ENCODE measurements at places on chromosomes 1 and 21.

- no peak for DNase-seq
Observed at GRCh38 chr21:33684923-33685560, 42.7 kb downstream of the ITSN1 start.

- no peak for DNase-seq
Observed at GRCh38 chr1:226268421-226269124, 40.4 kb downstream of the LIN9 start.

DNA sequence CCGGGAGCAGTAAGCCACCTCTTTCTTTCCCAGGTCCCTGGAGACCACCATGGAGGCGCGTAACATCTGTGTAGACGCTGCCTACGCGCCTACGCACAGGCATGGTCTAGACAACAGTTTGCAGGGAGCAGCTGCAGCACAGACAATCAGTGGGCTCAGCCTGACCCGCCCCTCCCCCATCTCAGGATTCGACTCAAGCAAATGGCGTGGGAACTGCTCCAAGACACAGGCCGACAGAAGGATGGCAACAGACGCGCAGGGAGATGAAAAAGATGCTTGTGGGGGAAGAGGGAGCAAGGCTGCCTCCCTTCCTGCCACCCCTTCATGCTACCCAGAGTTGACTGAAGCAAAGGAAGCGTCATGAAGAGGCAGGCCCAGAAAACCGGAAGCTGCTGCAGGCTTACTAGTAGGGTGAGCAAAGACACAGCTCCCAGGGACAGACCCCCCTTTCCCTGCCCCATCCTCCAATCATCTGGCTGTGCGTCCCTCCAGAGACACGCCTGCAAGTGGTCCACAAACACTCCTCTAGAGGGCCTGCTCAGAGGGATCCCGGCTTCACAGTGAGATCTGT lies 19.5 kb downstream of the STK40 start:
- no peak for DNase-seq

GRCh38 chr1:244246334-244246733 lies 195.3 kb downstream of the ZBTB18 start:
- no peak for DNase-seq

- DNase-seq, result no peak
Observed at GRCh38 chr1:240008298-240008697, 83.4 kb upstream of the FMN2 start.

DNA sequence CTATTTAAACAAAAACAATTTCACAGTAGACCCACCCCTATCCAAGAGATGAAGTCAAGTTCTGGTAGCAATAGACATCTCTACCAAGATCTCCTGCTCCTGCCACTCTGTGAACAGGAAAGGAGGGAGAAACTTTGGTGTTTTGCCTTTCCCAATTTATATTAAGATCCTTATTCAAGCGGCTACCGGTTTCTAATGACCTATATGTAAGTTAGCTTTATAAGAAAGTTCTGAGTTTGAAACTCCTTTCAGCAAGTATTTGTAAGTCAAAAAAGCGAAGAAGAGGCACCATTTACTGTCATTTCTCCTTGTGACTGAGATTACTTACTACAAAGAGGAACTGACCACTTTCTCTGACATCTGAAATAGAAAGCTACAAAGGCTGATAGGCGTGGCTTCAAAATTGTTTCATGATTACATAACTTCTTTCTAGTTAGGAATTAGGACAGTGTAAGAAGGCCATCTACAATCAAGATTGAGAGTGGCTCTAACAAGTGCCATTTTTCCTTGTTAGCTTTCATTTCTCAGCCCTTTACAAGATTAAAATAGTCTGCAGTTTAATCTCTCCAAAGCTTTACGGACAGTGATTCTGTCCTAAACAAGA lies at the start of gene MNDA:
Gene MNDA (plus strand): TSS at position 448 of the 604 bp plus-strand sequence. CDS start 10,803 bp downstream, outside the sequence.
- no peak for DNase-seq

GRCh38 chr1:181086926-181087325 lies 1.6 kb upstream of the IER5 start:
- no peak for DNase-seq

DNA sequence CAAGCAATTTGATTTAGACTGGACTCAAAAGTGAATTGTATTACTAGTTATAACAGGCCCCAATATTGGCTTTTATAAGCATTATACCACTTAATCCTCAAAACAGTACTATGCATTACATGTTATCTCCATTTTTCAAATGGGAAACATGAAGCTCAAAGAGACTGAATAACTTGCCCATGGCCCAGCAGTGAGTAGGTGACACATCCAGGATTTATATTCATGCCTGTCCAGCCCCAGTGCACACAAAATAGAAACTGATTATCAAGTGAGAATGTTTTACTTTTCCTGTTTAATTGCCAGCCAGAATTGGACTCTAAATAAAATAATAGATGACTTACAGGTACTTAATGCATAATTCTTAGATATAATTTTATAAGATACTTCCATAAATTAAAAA lies 82.9 kb downstream of the NIBAN1 start:
- DNase-seq, result no peak

DNA sequence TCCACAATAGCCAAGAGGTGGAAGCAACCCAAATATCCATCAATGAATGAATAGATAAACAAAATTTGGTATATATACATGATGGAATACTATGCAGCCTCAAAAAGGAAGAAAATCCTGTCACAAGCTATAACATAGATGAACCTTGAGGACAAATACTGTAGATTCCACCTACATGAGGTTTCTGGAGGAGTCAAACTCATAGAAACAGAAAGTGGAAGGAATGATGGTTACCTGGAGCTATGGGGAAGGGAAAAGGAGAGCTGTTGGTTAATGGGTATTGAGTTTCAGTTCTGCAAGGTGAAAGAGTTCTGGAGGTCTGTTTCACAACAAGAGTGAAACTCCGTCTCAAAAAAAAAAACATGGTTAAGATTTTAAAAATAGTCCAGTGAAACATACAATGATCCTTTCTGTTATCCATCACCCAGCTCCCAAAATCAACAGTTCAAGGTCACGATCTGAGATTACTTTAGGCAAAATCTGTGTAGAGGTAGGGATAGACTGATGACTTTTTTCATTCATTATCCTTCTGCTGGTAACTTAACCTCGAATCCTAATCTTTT lies 80.8 kb upstream of the HNRNPU start:
- no peak for DNase-seq

GRCh38 chr1:69185378-69185777 lies 382.3 kb upstream of the LRRC7 start:
- no peak for DNase-seq

- DNase-seq, result no peak
Observed at GRCh38 chr1:30613188-30613587, 110.2 kb downstream of the MATN1 start.

DNA sequence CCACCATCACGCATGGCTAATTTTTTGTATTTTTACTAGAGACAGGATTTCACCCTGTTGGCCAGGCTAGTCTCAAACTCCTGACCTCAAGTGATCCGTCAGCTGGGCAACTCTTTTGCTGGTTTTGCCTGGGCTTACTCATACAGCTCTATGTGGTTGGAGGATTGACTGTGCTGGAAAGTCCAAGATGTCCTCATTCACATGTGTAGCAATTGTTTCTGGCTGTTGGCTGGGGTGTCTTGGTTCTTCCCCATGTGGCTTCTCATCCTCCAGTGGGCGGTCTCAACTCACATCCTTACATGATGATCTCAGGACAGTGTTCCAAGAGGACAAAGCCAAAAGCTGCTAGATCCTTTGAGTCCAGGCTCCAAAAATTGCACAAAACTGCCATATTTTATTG lies 53.3 kb downstream of the TEX35 start:
- DNase-seq, result peak; percentile 63

- peak; percentile 8 for DNase-seq
Observed at GRCh38 chr1:59692591-59692990, 122.2 kb upstream of the HOOK1 start.

- DNase-seq, result no peak
Observed at GRCh38 chr1:173330149-173330951, 123.2 kb upstream of the TNFSF4 start.

GRCh38 chr1:53048960-53049573 lies 12.9 kb upstream of the PODN start:
- no peak for DNase-seq

DNA sequence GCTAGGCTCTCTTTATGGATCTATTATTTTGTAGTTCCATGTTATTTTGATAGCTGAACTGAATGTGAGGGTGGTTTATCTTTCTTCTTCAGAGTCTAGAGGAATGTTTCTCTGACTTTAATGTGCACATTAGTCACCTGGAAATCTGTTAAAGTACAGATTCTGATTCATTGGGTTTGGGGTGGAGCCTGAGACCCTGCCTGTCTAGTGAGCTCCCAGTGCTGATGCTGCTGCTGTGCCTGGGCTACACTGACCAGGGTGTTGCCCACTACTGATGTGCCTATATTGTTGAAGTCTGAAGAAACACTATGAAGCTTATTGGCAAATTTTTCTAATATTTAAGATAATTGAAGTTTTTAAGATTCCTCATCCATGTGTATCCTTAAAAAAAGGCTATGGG lies 35.9 kb downstream of the CD46 start:
- DNase-seq, result no peak

DNA sequence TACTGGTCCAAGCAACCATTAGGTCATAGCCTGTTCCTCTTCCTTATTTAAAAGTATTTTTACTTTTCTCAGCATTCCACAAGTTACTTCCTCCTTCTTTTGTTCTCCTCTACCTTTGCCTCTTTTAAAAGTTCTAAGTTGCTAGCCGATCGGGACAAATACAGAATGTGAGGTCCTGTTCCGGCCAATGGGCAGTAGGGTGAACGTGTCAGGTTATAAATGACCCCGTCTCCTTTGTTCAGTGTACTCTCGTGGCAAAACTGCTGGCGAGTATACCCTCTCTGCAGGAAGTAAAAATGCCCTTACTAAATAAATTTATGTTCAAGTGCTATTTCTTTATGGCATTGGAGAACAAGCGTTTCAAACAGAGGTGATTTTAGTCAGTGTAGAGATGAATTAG lies 2.5 kb downstream of the ADCY10 start:
- no peak for DNase-seq

DNA sequence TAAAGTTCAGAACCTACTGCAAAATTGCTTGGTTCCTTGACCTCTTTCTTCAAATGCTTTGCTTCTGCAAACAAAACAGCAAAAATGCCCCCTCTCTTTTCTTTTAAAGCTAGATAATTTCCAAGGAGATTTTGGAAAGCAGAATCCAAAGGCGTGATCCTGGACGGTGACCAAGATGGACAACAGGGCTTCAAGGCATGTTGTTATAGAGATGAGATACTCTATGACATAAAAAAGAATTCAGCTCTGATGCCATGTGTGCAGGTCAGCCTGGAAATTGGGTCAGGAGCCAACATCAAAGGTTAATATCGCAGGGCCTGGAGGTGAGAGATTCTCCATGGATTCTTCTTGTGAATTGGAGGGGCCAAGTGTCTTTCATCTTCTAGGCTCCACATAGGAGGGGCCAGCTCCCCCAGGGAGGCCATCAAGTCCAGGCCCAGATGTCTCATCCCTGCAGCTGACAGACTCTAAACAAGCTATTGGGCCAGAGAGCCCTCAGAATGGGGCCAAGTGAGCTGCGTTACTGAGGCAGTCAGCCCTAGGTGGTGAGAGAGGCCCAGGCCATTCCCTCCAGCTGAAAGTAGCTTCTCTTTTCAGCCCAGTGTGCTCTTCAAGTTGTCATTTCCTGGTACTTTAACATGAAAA lies 45.5 kb downstream of the NMNAT2 start:
- DNase-seq, result no peak

- DNase-seq, result no peak
Observed at GRCh38 chr1:1847061-1847850, 43.6 kb downstream of the GNB1 start.

- no peak for DNase-seq
Observed at GRCh38 chr1:119327094-119327449, 41.5 kb upstream of the HAO2 start.

Measured in stimulated activated naive B cell treated with anti-CD40 and anti-IgM and Interleukin-4, amounts not matched to agents 10 μg/mL and 1 μg/mL and 100 μg/mL, for 72 hours (primary cell).